CD4-positive, alpha-beta T cell treated with Interferon alpha-2 for 1 hour (primary cell): ENCODE measurements at places on chromosomes 2 and 18.

DNA sequence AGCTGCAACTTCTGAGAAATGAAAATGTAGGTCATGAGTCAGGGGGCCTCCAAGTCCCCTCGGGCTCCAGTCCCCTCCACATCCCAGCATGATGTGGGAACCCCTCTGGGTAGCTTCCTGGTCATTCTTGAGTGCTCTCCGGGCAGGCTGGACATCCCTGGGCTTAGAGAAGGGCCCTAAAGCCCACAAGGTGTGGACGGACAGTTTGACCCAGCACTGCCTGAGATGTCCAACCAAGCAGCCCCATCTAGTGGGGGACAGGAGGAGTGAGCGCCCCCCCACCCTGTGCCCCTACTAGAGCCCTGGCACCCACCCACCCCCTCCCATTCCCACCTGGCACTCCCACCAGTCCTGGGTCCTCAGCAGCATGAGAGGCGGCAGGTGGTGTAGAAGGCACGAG is 46.0 kb downstream of the CYP27C1 start:
- no peak for DNase-seq

- no peak for DNase-seq
Observed at GRCh38 chr18:48997985-48998831, 47.4 kb upstream of the SMAD7 start.

DNA sequence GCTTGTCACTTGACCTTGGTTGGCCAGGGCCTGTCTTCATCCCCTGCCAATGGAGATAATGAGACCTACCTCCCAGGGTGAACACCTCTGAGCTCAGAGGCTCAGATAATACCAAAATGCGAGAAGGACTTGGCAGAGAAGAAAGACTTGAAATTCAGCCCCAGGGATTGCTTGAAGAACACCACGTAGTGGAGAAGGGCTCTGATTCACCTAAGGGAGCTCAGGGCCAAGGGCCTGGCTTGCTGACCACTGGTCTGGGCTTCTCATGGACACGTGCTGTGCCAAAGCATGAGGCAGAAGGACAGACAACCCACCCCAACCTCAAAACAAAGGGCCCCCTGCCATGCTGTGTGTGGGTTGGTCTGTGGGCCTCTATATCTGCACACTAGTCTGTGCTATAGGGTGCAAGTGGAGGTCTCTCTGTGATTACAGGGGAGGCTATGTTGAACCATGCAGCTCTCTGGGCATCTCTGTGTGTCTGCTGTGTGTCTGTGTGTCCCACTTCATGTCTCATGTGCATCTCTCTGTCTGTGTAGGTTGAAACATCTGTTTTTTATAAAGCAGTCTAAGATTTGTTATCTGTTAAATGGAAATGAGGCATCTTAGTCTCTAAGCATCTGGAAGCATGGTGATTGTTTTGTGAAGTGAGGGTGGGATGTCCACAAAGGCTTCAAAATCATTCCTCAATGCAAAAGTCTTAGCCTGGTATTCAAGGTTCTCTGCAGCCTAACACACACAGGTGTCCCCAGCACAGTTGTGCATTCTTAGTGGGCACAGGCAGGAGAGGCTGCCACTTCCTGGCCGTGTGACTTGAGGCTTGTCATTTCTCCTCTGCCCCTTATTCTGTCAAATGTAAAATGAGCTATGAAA is 61.0 kb upstream of the EPAS1 start:
- DNase-seq: no peak

GRCh38 chr2:177064422-177064821 is 148.2 kb upstream of the HNRNPA3 start:
- no peak for DNase-seq

DNA sequence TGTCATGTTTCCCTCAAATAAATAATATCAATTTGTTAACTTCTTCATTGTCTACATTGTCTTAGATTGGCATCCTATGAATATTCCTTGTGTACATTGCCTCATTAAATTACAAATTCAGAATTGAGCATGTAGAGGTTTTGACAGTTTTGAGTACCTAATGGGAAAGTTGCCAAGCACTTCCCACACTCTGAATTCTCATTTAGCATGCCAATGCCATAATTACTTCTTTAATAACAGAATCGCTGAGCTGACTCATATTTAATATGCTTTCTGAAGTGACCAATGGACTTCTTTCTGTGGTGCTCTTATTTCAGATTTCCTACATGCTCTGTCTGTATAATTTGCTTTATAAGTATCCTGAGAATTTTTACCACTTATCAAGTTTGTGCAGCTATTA is 114.4 kb upstream of the NOL4 start:
- no peak for DNase-seq

DNA sequence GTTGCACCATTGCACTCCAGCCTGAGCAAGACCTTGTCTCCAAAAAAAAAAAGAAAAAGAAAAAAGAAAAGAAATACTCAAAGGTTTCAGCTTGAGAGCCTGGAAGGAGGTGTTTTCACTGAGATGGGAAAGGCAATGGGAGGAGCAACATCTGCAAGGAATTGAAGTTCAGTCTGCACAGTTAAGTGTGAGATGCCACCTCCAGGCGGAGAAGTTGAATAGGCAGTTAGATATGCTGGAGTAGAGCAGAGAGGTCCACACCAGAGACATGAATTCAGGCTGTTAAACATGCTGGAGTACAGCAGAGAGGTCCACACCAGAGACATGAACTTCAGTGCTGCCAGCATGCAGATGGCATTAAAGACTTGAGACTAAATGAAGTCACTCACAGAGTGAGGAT is 41.4 kb upstream of the DTNB start:
- no peak for DNase-seq

GRCh38 chr2:98016908-98017670 is 21.3 kb upstream of the TMEM131 start:
- no peak for DNase-seq

DNA sequence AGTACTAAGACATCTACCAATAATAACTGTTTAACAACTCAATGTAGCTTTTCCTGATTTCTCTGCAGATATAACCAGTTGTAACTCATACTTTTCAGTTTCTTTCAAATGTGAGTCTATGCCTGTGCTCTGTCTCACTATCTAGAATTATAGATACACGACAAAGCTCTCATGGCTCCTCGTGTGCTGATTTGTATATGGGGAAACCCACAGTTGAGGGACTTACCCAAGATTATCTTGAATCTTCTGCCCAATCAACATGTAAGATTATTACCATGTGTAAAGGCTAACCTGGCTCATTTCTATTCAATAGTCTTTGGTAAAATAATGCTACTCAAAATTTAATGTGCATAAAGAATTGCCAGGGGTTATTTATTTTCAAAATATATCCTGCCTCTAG is 554.4 kb downstream of the FBXO15 start:
- no peak for DNase-seq

GRCh38 chr2:145303536-145303935 is 783.6 kb upstream of the ZEB2 start:
- DNase-seq: no peak

DNA sequence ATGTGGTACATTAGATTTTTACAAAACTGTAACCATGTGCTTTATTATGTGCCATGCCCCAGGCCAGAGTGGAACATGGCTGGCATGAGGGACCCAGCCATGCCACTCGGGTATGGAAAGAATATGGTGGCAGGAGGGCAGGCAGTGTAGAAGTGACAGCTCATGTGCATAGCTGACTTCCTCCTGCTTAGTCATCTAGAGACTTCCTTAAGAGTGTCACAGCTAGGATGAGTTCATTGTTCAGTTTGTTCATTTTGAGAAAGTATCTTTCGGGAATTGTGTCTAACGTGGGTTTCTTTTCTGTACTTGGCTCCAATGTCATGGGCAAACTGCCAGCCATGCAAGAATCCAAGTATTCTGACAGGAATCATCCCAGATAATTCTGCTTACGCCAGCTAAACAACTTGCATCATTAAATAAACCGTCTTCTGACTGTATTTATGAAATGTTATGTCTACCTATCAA is 94.3 kb upstream of the ITGB6 start:
- no peak for DNase-seq

- DNase-seq: no peak
Observed at GRCh38 chr18:76121011-76121410, 374.0 kb downstream of the ZNF516 start.

GRCh38 chr2:162156149-162156548 is 4.1 kb upstream of the GCG start:
- DNase-seq: no peak

GRCh38 chr18:49168281-49168985 is 217.7 kb upstream of the SMAD7 start:
- DNase-seq: no peak

DNA sequence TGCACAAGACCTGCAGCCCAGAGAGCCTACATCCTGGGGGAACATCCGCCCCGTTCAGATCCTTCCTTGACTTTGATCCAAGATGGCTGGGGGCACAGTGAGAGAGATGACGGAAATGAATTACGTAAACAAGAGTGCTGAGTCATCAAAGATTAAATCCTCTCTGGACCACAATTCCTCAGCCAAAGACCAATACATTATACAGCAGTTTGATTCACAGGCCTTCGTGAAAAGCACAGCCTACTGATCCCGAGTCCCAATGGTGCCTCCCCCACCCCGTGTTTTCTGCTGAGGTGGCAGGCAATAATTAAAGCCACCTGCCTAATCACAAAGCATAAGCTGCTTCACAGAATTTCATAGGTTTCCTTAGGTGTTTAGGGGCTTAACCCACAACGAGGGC is 43.0 kb downstream of the MYO5B start:
- DNase-seq: no peak

DNA sequence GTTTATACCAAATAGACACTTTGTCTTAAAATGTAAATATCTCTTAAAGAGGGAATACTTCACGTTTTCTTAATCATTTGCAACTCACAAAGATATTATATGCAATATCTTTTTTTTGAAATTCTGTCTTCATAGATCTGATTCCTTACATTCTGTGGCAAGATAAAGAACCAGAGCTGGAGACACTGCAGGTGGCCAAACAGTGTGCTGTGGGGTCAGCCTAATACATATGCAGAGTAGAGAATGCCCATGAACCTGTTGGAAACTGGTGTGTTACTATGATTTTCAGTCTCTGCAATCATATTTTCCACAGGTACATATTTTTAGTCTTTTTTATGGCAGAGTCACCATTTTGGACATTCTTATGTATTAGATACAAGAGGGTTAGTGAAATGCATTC is 229.6 kb upstream of the CHST9 start:
- no peak for DNase-seq

DNA sequence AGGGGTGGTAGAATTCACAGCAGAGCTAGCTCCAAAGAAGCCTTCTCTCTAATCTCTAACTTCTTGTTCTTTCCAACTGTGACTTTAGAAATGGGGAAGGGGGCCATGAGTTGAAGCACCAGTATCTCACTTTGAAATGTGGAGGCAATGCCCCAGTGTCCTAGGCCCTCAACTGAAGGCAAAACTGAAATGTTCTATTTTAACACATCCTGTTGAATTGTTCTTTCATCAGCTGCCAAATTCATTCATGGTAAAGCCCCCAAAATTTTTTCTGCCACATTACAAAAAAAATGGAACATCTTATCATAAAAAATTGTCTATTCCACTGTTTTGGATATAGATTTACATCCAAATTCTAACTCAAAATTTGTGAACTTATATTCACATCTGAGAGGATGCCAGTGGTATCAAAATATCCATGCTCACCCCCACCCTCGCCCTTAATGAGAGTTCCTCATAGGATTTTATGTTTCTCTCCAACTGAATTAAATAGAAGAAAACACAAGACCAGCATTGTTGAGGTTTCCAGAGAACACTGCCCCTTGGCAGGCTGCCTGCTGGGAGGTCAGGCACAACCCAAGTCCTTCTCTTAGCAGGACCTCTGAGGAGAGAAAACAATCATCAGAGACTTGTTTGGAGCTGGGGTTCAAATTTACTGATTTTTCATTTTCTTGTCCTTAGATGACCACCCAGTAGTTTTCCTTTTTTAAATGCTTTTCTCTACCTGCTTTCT is 147.4 kb upstream of the PGAP1 start:
- DNase-seq: no peak

- DNase-seq: peak; percentile 3
Observed at GRCh38 chr2:169397697-169398096, 35.4 kb upstream of the LRP2 start.

GRCh38 chr2:117485588-117485987 is 328.9 kb upstream of the DDX18 start:
- DNase-seq: no peak

DNA sequence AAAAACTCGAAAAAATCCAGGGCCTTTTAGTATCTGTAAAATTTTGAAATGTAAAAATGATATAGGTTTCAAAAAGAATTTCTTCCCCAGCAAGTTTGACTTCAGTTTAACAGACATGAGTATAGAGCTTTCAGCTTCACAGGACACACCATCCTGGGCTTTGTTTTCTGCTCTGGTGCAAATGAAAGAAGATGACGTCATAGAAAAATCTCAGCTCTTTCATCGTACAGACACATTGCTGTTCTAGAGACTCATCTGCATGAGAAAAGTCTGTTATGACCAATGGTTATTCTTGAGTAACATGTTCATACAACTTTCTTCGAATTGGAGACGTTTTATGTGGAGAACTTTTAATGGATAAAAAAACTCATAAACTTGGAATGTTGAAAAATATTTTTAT is 111.7 kb upstream of the DYNAP start:
- DNase-seq: no peak

DNA sequence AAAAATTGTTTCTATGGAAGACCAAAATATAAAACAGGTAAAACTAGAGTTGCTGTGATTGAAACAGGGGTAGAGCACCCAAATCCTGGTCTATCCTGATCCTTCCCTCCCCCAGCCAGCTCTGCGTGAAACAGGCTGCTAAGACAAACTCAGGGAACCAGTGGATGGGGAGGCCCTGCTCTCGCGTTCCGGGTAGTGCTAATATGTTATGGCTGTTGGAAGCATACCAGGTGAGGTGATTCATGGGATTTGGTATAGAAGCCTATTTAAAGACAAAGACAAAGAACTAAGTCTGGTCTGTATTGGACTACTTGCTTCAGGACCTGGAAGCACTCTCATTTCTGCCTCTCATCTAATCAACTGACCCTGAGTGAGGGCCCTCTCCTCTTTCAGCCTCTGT is 63.0 kb upstream of the CCBE1 start:
- DNase-seq: no peak

GRCh38 chr2:207328944-207329386 is 163.2 kb upstream of the KLF7 start:
- DNase-seq: no peak

DNA sequence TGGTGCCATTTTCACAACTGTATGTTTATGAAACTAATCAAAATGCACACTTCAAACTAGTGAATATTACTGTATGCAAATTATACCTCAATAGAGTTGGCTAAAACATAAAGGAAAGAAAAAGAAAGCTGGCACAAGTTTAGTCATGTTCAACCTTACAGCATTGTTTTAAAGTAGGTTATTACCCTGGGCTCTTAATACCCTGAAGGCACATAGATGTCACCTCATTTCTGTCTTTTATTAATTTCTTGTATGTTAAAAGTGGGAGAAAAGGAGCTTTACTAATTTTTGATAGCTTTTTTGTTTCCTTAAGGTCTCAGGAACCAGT is 32.7 kb downstream of the TMEM131 start:
- DNase-seq: no peak
